ENCODE measurements at places on chromosomes 3 and 15.

DNA sequence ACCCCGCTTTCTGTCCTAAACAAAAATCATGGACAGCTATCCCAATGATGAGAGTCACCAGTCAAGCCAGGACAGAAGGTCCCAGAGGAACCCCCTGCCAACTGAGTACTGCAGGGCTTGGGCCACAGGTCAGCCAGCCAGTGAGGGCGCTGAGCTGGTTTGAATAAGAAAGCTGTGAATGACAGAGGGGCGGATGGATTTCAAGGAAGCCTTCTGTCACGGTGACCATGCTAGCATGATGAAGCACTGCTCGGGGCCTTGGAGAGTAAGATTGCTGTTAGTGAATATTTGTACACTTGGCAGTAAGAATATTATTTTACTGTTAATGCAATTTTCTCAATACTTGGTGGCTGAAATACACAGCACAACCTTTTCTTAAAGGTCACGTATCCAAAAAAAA lies 734.0 kb upstream of the NR2F2 start:
- no peak for DNase-seq

DNA sequence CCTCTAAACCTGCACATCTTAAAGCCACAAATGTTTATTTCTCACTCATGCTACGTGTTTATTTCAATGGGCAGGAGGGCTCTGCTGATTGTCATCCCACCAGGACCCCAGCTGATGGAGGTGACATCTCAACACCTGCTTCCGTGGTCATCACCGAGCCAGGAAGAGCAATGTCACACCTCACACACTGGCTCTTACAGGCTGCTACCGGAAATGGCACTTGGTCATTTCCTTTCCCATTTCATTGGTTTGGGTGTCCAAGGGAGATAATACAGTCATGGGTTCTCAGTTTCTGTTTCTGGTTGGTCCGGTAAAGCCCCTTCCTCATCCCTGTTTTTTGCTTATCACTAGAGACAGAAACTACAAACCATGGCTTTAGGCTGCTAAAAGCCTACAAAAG lies 41.9 kb downstream of the ABHD2 start:
- no peak for DNase-seq

DNA sequence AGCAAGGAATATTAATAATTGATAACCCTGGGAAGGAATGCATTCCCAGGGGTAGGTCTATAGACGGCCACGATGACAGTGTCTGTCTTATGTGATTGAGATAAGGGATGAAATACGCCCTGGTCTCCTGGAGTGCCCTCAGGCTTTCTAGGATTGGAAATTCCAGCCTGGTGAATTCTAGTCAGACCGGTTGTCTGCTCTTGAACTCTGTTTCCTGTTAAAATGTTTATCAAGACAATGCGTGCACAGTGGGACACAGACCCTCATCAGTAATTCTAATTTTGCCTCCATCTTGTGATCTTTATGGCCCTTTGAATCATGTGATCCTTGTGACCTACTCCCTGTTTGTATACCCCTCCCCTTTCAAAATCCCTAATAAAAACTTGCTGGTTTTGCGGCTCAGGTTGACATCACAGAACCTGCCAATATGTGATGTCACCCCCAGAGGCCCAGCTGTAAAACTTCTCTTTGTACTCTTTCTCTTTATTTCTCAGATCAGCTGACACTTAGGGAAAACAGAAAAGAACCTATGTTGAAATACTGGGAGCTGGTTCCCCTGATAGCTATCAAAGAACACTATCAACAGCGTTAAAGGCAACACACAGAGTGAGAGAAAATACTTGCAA lies 183.3 kb downstream of the PDE8A start:
- no peak for DNase-seq

GRCh38 chr15:43208052-43209002 lies 12.5 kb downstream of the EPB42 start:
- no peak for DNase-seq

DNA sequence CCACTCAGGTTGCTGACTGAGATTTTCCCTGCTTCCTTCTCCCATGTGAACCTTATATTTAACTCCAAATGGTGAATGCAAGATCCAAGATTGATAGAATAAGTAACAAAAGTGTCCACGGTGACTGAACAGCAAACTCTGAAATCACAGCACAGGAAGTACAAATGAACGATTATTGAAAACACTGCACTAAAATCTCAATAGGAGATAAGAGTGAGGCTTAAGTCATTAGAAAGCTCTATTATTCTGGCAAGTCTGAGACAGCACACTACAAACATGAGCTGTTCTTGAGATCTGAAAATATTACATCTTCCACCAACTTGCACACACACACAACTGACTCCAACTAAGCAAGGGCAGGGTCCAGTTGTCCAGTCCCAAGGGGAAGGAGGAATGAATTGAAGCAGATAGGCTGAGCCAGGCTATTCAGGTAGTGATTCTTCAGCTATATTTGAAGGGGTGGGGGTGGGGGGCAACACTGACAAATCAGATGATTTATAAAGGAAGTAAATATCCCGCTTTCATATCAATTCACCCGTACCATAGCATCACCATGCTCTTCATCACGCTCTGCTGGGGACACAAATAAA lies 2.9 kb downstream of the ZNF385D start:
- no peak for DNase-seq

GRCh38 chr3:149790698-149791097 lies 1.7 kb downstream of the ANKUB1 start:
- no peak for DNase-seq

GRCh38 chr3:63462732-63463131 lies 184.6 kb downstream of the SYNPR start:
- no peak for DNase-seq

DNA sequence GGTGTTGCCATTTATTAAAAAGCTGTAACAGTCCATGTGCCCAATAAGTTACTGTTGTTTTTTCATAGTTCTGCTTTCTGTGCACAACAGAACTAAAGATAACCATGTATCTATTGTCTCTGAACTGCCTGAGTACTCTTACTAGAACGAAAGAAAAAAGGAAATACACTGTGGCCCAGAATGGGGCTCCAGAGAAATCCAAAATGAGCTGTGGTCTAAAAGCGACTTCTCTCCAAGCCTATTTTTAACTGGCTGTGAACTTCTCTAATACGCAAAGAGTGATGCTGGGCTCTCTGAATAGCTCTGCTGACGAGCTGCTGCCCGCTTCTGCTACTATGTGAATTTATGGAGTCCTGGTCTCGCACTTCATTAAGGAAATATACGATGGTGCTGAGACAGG lies 56.2 kb upstream of the LPP start:
- DNase-seq: peak; percentile 77

DNA sequence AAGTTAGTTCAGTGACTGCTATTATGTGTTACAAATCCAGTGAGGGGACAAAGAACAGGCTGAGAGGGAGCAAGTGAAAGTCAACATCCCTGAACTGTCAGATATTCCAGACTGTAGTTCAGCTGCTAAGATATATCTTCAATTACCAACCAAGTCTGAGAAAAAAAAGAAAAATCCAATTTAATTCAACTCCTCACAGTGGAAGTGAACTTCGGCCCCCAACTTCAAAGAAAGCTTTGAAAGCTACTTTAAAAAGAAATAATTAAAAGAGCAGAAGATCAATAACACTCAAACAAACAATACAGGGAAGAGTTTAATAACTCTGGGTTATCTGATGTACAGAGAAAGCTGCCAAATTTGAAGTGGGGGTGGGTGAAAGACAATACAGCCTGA lies 174.0 kb downstream of the SERPINI1 start:
- DNase-seq: no peak

GRCh38 chr3:187522293-187522692 lies 147.9 kb downstream of the SST start:
- no peak for DNase-seq

- no peak for DNase-seq
These were observed 61.0 kb downstream of the POLR2M start for GRCh38 chr15:57767481-57767880.

DNA sequence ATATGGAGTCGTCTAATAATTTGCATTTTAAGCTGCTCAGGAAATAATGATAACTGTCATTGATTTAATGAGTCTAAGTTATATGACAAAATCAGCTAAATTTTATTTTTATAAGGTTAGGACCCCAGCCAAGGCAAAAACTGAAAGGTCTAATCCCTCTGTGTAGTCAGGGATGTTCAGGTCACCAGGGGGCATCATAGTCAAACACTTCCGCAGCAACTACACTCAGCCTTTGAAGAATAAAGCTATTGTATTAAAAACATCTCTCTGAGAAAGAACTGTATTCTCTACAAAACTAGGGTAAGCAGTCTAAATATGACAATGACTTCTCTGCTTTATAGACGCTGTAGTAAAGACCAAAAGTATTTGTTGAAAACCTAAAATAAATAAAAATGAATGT lies 15.0 kb downstream of the INTS14 start:
- peak; percentile 9 for DNase-seq

DNA sequence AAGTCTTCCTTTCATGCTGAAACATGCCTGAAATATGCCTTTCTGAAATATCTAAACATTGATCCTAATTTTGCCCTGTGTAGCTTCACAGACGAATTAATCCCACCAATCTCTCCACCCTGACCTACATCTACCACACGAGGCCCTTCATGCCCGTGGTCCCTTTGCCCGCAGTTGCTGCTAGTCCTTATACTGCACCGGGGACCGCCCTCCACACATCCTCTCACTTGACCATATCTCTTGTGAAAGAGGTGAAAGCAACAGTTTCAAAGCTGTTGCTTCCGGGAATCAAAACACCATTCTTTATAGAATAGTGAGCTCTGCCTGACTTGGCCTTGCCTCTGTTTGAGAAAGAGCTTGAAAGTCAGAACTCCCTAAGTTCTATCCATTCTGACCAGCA lies 499.5 kb downstream of the NTRK3 start:
- peak; percentile 32 for DNase-seq

GRCh38 chr3:183475016-183475763 lies 46.8 kb upstream of the MCF2L2 start:
- DNase-seq: no peak
